ENCODE measurements at places on chromosomes 6 and 20.

GRCh38 chr20:61938839-61939690, 126.6 kb downstream of the TAF4 start:
- no peak for DNase-seq

- no peak for DNase-seq
Measured at GRCh38 chr20:56875052-56875659, 246.1 kb downstream of the TFAP2C start.

GRCh38 chr6:11179419-11180202, 52.9 kb downstream of the NEDD9 start:
- no peak for DNase-seq

GRCh38 chr20:6906871-6907270, 139.4 kb downstream of the BMP2 start:
- no peak for DNase-seq

GRCh38 chr6:22401206-22401605, 104.4 kb upstream of the PRL start:
- DNase-seq: no peak

- DNase-seq: no peak
Measured at GRCh38 chr20:22526512-22527012, 57.8 kb downstream of the FOXA2 start.

DNA sequence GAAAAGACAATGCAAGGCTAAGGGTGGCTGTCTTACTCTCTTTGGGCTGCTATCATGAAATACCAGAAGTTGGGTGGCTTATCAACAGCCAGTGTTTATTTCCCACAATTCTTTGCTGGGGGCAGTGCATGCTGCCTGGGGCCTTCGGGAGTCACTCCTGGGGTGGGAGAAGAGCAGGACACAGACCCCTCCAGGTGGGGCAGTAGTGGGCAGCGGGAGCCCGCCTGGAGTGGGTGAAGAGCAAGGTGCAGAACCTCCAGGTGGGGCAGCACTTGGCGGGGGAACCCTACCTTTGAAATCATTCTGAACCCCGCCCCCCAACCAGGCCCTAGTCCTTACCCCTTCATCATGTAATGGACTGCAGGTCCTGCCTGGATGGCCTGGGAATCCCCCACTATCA, 69.6 kb upstream of the THBS2 start:
- DNase-seq: no peak

DNA sequence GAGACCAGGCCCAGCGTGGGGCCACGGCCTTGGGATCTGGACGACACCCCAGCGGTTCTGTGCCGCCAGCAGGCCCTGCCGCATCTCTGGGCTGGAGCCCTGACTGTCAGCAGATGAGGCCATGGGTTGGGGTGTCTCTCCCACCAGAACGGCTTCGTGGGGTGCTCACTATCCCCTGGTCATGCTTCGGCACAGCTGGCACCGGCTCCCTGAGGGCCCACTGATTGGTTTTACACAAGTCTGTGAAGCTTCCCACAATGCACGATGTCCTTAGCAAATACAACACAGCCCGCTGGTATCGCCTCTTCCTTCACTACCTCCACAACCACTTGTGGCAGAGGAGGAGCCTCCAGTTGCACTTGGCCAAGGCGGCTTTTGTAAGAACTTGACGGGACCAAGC, 94.3 kb downstream of the THBS2 start:
- DNase-seq: no peak
